Astrocyte (in vitro differentiated cells and primary cell): ENCODE measurements at places on chromosomes 7 and 10. TPM values are rescaled to one million over a fixed set of nuclear protein-coding genes. Genes with fewer than 3 reads are reported as not detected.

The CTNNA3 gene
- 0.73 and 0.75 TPM in 2 replicates for total RNA-seq

The CALN1 gene
- not detected in 2 replicates for total RNA-seq

The SPDYE2 gene
- not detected in 2 replicates for total RNA-seq

The FAM25A gene
- not detected in 2 replicates for total RNA-seq

The NXPH1 gene
- total RNA-seq: 0.16 TPM in 1 of 2 replicates, not detected in the other

The USP6NL gene
- 15.1 and 16.6 TPM in 2 replicates for total RNA-seq

GRCh38 chr10:75291805-75292204 is 56.0 kb upstream of the COMTD1 start:
- DNase-seq: no peak
- peaks cover 15% of the 10 kb centered on the region for H3K4me1 ChIP-seq
- no peaks in the 10 kb centered on the region for H3K36me3 ChIP-seq
- peaks cover 8% of the 10 kb centered on the region for H3K27me3 ChIP-seq
- no peak overlapping the region for H3K4me3 ChIP-seq

DNA sequence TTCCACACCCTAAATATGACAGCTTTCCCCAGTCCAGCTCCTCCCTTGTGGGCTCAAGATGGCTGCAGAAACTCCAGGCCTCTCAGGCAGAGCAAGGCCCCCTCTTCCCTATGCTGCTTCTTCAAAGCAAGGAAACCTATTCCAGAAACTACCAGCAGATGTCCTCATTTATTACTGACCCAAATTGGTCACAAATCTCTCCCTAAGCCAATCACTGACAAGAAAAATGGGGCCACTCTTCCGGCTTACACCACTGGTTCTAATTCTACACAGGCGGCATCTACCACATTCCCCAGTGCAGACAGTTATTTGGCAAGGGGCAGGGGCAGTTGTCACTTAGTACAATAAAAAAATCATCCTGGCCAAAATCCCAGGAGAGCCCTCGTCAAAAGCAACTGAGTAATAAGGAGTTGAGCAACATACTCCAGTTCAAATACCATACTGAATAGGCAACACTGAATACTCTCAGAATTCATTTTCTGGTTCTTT is 150.4 kb downstream of the SFMBT2 start:
- H3K4me3 ChIP-seq: peak overlapping the region; percentile 3
- H3K27me3 ChIP-seq: no peaks in the 10 kb centered on the region
- H3K36me3 ChIP-seq: no peaks in the 10 kb centered on the region

- peaks cover 65% of the 10 kb centered on the region for H3K4me1 ChIP-seq
- no peaks in the 10 kb centered on the region for H3K27me3 ChIP-seq
- H3K36me3 ChIP-seq: no peaks in the 10 kb centered on the region
- H3K27ac ChIP-seq: peak overlapping the region; percentile 50
- H3K4me3 ChIP-seq: no peak overlapping the region
Observed at GRCh38 chr10:71975087-71975870, 11.1 kb downstream of the CHST3 start.

DNA sequence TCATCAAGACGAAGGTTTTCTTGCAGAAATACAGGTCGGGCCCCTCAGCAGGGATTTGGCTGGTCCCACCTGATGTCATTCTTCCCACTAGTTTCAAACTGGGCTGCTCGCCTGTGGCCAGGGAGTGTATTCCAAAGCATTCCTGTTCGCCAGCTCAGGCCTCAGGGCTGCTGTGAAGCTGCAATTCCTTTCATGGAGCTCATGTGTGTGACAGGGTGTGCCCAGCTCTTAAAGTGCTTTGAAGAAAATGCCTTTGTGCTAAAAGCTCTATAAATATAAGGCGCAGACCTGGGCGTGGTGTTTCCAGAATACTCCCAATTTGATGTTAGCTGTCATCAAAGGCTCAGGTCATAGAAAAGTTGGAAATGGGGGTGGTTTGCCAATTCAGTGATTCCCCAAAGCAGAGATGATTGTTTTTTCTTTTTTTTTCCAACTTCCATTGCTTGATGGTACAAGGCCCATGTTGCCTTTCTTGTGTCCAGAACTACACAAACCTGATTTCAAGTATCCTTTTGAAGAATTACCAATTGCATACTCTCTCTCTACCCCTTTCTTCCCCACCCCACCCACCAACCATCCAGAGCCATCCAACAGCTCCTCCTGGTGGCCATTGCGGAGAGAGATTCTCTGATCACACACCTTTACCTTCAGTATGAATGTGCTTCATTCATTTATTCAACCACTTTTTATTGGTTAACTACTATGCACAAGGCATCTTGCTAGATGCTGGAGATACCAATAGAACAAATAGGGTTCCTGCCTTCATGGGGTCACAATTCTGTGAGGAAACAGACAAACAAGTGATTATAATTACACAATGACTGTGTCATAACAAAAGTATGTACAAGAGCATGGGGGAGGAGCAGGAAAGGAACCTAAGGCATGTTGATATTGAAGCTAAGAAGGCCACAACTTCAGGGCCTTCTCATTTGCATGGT is 297.3 kb upstream of the LYZL1 start:
- no peak overlapping the region for H3K4me3 ChIP-seq
- H3K36me3 ChIP-seq: no peaks in the 10 kb centered on the region
- peak; percentile 92 for DNase-seq
- H3K27me3 ChIP-seq: no peaks in the 10 kb centered on the region

- no peak overlapping the region for H3K4me3 ChIP-seq
- no peaks in the 10 kb centered on the region for H3K27me3 ChIP-seq
- H3K36me3 ChIP-seq: no peaks in the 10 kb centered on the region
- no peak overlapping the region for H3K27ac ChIP-seq
- no peaks in the 10 kb centered on the region for H3K4me1 ChIP-seq
Observed at GRCh38 chr7:85641331-85641730, 454.5 kb upstream of the SEMA3D start.

- H3K4me1 ChIP-seq: peaks cover 31% of the 10 kb centered on the region
- H3K27me3 ChIP-seq: no peaks in the 10 kb centered on the region
- H3K27ac ChIP-seq: peak overlapping the region; percentile 10
- H3K4me3 ChIP-seq: no peak overlapping the region
Observed at GRCh38 chr7:75734586-75735458, 3.9 kb downstream of the HIP1 start.

DNA sequence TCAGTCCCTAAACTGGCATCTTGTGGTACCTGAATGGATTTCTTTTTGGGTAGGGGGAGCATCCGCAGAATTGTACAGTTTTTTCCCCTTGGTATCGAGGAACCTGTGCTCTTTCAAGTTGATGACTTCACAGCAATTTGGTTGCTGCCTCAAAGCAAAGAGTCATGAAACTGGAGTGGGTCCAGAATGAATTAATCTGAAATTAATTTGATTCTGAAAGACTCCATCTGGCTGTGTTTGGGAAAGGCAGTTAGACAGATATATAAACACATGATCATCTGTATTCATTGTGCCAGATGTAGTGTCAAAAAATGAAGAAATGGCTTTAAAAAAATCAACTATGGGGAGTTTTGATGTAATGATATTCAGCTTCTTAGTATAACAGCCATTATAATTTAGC is 136.1 kb downstream of the CELF2 start:
- no peaks in the 10 kb centered on the region for H3K4me1 ChIP-seq
- H3K27me3 ChIP-seq: peaks cover 3% of the 10 kb centered on the region
- H3K27ac ChIP-seq: no peak overlapping the region
- H3K4me3 ChIP-seq: no peak overlapping the region

DNA sequence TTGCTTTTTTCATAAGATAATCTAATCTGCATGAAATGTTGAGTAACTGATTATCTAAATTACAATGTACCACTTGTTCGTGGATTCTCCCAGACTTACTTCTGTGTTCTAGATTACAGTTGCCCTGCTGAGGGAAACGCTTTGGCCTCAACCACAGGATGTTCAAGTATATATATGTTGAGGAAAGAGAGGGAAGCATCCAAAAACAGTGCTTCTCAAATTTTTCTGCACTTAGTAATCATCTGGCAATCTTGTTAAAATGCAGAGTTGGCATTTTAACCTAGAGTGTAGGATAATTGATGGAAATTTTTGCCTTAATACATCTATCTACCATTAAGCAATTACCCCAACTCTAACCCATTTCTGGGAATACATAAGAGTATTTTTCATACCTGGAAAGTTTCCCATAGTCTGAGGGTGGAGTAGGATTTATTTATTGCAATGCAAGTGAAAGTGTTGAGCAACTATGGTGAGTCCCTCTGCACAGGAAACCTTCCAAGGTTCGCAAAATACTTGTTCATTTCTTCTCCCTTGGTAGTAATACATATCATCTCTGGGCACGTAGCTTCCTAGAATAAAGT is 59.6 kb upstream of the C1GALT1 start:
- no peak overlapping the region for H3K4me3 ChIP-seq
- DNase-seq: peak; percentile 78
- H3K27ac ChIP-seq: no peak overlapping the region

- no peak for DNase-seq
- H3K27me3 ChIP-seq: no peaks in the 10 kb centered on the region
- H3K4me3 ChIP-seq: no peak overlapping the region
- H3K4me1 ChIP-seq: no peaks in the 10 kb centered on the region
Observed at GRCh38 chr10:1558906-1559305, 178.4 kb downstream of the ADARB2 start.

DNA sequence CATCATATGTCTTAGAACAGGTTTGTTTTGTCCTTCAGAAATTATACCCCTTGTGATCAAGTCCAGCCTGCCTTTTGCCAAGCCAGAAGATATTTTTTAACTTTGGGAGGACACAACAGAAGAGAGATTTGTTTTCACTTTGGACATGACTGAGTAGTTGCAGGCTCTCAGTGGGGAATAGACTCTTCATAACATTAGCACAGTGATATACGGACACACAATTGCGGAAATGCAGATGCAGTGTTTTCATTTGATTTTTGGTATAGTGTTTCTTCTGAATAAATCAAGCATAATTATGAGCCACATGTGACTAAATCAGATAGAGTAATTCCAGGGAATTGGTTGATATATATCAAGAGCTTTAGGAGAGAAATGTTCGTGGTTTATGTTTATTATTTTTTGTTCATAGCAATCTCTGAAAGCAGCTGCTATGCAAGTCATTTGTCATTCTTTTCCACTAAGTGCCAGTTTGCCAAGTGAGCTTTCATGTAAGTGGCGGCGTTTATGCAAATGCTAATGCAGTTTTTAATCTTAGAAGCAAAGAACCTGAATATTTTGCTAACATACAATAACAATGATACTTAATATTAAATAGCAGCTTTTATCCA is 69.6 kb upstream of the HDAC9 start:
- H3K27me3 ChIP-seq: no peaks in the 10 kb centered on the region
- H3K27ac ChIP-seq: no peak overlapping the region
- peaks cover 7% of the 10 kb centered on the region for H3K4me1 ChIP-seq
- no peak overlapping the region for H3K4me3 ChIP-seq

GRCh38 chr10:3805201-3805790 is 20.3 kb upstream of the KLF6 start:
- peaks cover 56% of the 10 kb centered on the region for H3K4me1 ChIP-seq
- no peaks in the 10 kb centered on the region for H3K36me3 ChIP-seq
- H3K4me3 ChIP-seq: peak overlapping the region; percentile 5
- DNase-seq: peak; percentile 89
